ENCODE measurements at places on chromosomes 5 and 9. TPM values are rescaled to one million over a fixed set of nuclear protein-coding genes. Genes with fewer than 3 reads are reported as not detected.

GRCh38 chr5:168123631-168124528 lies 167.6 kb upstream of the WWC1 start:
- no peak overlapping the region for H3K4me3 ChIP-seq
- H3K36me3 ChIP-seq, result peaks cover 13% of the 10 kb centered on the region
- DNase-seq, result no peak
- H3K4me1 ChIP-seq, result peaks cover 11% of the 10 kb centered on the region
- no peak overlapping the region for H3K27ac ChIP-seq

GRCh38 chr5:155101697-155102096 lies 88.1 kb downstream of the KIF4B start:
- no peaks in the 10 kb centered on the region for H3K36me3 ChIP-seq
- H3K27ac ChIP-seq, result no peak overlapping the region
- H3K4me3 ChIP-seq, result no peak overlapping the region
- H3K27me3 ChIP-seq, result no peaks in the 10 kb centered on the region
- no peak for DNase-seq

The PCDHA1 gene
- total RNA-seq, result 4.5 TPM

DNA sequence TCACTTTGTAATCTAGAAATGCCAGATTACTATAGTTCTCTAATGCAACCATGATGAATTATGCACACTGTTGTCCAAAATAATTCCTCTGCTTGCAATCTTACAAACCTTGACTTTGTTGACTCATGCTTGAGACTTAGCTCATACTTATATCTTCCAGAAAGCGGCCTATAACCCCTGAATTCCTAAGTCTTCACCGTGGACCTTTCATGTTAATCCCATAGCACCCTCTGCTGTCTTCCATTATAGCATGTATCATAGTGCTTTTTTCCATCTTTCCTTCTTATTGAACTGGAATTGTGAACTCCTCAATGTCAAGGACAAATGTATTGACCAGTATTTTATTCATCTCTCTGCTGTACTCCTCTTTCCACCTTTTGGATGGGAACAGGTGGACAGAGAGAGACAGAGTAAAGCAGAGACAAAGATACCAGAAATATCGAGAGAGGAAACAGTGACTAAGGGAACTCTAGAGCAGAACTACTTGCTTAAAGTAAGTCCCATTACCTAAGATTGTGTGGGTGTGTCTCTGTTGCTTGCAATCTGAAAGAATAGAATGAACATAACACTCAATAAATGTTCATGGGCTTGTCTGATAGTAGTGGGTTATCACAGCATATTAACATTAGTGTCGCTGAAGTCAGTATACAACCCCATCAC lies 110.0 kb downstream of the LURAP1L start:
- peak; percentile 31 for DNase-seq
- H3K27me3 ChIP-seq, result no peaks in the 10 kb centered on the region
- no peak overlapping the region for H3K4me3 ChIP-seq
- H3K36me3 ChIP-seq, result no peaks in the 10 kb centered on the region

GRCh38 chr9:72454871-72455491 lies 66.4 kb upstream of the TMC1 start:
- no peaks in the 10 kb centered on the region for H3K4me1 ChIP-seq
- no peaks in the 10 kb centered on the region for H3K36me3 ChIP-seq

DNA sequence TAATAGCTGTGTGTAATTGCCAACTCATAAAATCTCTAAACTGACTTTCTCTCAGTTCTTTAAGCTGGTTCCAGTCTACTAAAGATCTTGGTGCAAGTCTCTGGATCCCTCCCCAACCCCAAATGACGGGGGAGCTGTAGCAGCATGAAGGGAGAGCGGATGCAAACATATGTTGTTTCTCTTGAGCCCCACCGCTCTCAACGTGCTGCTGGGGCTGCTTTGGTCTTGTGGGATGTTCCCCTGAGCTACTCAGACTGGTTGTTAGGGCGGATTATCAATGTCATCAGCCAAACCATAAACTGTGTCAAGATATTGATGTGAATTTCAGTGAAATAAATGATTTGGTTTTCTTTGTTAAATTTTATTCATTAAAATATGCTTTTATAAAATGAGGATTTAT lies 40.9 kb upstream of the APC start:
- DNase-seq, result no peak
- no peaks in the 10 kb centered on the region for H3K36me3 ChIP-seq
- no peaks in the 10 kb centered on the region for H3K4me1 ChIP-seq
- no peaks in the 10 kb centered on the region for H3K27me3 ChIP-seq
- no peak overlapping the region for H3K27ac ChIP-seq
- H3K4me3 ChIP-seq, result no peak overlapping the region

- no peak for DNase-seq
- no peaks in the 10 kb centered on the region for H3K27me3 ChIP-seq
- no peaks in the 10 kb centered on the region for H3K4me1 ChIP-seq
Observed at GRCh38 chr5:80931411-80931810, 28.8 kb upstream of the RASGRF2 start.

The ADRA1B gene
- 2.1 TPM for total RNA-seq

DNA sequence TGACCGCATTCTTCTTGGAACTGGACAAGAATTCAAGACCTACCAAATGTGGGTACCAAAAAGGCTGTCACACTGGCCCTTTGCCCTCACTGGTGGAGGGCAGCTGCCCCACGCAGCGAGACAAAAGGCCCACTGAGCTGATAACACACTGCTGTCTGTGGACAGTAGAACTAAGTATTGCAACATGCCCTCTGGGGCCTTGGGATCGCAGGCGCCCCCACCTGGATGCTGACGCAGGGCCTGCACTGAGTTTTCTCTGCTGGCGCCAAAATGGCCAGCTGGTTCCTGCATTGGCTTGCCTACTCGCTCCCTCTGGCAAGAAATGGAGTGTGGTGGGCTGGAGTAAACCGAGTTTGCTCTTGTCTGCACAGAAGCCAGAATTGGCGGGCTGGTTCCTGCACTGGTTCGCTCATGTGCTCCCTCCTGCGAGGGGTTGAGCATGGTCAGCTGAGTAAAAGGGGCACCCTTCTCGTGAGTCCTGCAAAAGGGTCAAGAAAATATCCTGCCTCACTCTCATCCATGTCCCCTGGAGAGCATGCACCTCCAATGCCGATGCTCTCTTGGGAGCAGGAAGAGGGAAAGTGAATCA lies 55.7 kb downstream of the NXNL2 start:
- no peak overlapping the region for H3K27ac ChIP-seq
- no peak for DNase-seq
- H3K4me1 ChIP-seq, result no peaks in the 10 kb centered on the region
- no peaks in the 10 kb centered on the region for H3K36me3 ChIP-seq

- H3K4me3 ChIP-seq, result no peak overlapping the region
- H3K27me3 ChIP-seq, result no peaks in the 10 kb centered on the region
- DNase-seq, result no peak
Observed at GRCh38 chr5:142845954-142846398, 75.8 kb downstream of the ARHGAP26 start.

GRCh38 chr9:2017331-2018161 lies 2.4 kb downstream of the SMARCA2 start:
- DNase-seq, result peak; percentile 91
- no peaks in the 10 kb centered on the region for H3K27me3 ChIP-seq
- H3K4me1 ChIP-seq, result peaks cover 14% of the 10 kb centered on the region
- H3K27ac ChIP-seq, result peak overlapping the region; percentile 99
- H3K36me3 ChIP-seq, result no peaks in the 10 kb centered on the region
- peak overlapping the region; percentile 97 for H3K4me3 ChIP-seq

DNA sequence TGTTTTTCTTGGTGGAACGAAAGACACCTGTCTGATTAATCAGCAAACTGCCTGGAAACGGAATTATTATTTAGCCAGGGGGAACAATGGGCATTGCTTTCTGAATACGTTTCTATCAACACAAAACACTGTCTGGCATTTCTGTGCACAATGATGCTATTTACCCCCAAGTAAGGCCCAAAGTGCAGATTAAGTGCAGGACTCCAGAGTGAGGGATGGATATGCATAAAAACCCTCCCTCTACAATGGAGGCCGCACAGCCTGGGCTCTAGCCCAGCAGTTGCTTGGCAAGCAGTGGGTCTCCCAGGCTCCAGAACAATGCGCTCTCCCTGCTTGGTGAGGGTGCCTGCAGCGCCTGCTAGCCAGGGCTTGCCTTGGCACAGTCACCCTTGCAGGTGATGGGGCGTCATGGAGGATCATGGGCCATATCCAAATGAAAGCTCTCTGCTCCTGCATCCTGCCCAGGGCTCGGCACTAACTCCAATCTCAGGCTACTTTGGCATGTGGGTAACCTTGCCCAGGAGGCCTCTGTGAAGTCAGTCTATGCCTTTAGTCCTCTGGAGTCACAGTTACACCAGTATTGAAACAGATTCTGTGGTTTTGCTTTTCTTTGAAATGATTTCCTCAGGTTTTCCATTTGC lies 11.5 kb upstream of the SPATA24 start:
- no peaks in the 10 kb centered on the region for H3K27me3 ChIP-seq
- peak; percentile 71 for DNase-seq
- no peak overlapping the region for H3K4me3 ChIP-seq

The CAAP1 gene
- total RNA-seq, result 33.7 TPM

- DNase-seq, result no peak
- no peaks in the 10 kb centered on the region for H3K27me3 ChIP-seq
- H3K27ac ChIP-seq, result no peak overlapping the region
- H3K4me1 ChIP-seq, result peaks cover 11% of the 10 kb centered on the region
- H3K36me3 ChIP-seq, result no peaks in the 10 kb centered on the region
Observed at GRCh38 chr9:135014311-135015010, 73.0 kb upstream of the OLFM1 start.

The MRPS2 gene
- total RNA-seq, result 10.9 TPM

DNA sequence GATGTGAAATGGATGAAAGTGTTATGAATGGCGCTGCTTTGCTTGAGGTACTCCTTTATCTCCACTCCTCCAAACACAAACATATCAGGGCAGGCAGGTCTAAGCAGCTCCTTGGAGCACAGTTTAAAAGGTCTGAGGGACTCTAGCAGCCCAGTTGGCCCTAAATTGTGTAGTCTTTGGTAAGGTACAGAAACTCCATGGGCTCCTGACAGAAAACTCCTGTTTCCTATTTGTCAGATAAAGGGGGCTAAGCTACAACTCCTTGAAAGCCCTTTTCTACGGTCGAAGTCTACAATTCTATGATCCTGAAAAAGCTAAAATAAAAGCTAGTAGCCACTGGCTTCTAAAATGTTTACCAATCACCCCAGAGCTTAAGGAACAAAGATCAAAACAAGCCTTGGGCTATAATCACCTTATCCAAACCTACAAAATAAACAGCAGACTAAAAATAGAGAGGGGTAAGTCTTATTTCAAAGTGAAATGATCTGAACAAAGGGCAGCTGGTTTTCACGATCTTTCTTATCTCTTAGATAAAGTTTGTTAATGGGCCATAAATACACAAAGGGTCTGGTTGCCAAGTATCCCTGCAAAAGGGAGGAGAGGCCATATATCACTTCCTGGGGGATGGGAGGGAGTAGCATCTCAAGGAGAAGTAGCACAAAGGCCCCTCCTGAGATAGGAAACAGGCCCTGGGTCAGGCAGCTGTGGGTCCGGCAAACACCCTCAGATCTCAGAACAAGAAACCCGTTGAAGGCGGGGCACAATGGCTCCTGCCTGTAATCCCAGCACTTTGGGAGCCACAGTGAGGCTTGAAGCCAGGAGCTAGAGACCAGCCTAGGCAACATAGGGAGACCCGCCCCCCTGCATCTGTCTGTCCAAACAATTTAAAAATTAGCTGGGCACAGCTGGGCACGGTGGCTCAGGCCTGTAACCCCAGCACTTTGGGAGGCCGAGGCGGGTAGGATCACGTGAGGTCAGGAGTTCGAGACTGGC lies 28.3 kb upstream of the DENND4C start:
- H3K4me1 ChIP-seq, result no peaks in the 10 kb centered on the region
- H3K27ac ChIP-seq, result no peak overlapping the region
- no peaks in the 10 kb centered on the region for H3K27me3 ChIP-seq
- no peak overlapping the region for H3K4me3 ChIP-seq
- no peak for DNase-seq

The SLCO6A1 gene
- total RNA-seq, result not detected

DNA sequence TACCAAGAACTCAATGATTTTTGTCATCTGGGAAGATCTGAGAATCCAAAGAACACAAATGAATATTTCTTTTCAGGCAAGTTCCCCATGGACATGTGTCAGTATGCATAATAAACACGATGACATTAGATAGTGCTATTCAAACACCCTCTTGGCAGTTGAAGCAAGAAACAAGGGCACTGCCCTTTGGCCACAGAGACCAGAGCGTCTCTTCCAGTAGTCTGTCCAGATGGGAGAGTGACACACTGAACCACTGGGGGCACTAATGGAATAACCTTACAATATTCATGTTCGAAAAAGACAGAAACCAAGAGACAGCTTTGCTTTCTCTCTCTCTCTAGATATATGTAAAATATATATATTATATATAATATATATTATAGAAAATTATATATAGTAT lies 301.9 kb downstream of the CTNND2 start:
- no peak overlapping the region for H3K27ac ChIP-seq
- no peaks in the 10 kb centered on the region for H3K4me1 ChIP-seq
- H3K27me3 ChIP-seq, result no peaks in the 10 kb centered on the region
- no peaks in the 10 kb centered on the region for H3K36me3 ChIP-seq
- DNase-seq, result no peak

DNA sequence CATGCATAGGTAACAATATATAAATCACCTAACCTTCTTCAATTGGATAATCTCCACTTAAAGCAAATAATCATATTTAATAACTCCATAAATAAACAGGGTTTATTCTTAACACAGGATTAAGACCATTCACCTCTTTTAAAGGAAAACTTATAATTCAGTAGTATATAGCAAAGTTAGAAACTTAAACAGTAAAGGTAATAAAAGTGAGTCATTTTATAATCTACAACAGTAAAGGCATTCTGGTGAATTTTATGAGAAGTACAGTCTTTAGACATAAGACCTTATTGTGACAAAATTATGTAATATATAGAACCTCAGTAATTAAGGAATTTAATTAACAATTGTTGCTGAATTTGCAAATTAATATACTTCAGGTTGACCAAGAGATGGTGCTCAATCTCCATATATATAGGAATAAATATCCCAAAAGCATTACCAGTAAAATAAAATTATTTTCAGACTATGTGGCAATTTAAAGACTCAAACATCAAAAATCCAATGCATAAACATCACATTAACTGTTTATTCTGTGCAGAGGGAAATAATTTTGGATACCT lies 84.8 kb downstream of the FBXL17 start:
- H3K27me3 ChIP-seq, result no peaks in the 10 kb centered on the region
- no peaks in the 10 kb centered on the region for H3K36me3 ChIP-seq
- H3K4me1 ChIP-seq, result no peaks in the 10 kb centered on the region
- DNase-seq, result no peak
- H3K4me3 ChIP-seq, result no peak overlapping the region

The DEPDC1B gene
- 13.2 TPM for total RNA-seq

Data from spinal cord (tissue), 10 donors.